Cortex of kidney (tissue), 1 donor: ENCODE measurements at places on chromosomes 2 and 18.

DNA sequence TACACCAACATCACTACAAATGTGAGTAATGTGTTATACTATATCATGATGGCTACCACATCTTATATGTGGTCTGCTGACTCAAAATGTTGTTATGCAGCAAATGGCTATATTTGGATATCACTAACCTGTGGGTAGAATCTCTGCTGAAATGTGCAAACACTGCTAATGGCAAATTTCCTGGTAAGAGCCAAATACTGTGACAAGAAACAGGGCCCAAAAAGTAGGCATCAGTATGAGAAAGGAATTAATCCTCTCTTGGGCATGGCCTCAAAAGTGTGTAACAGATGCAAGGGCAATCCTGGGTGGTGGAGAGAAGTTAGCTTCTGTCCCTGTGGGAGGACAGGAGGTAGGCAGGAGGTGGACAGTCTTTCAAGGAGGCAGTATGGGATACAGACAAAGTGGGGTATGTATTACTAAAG, 13.3 kb downstream of the ATF2 start:
- DNase-seq: no peak

GRCh38 chr2:146987996-146988395, 856.8 kb upstream of the ACVR2A start:
- DNase-seq: no peak

GRCh38 chr2:205902900-205903237, 183.1 kb downstream of the INO80D start:
- DNase-seq: no peak

GRCh38 chr18:28735731-28736130, 558.8 kb upstream of the CDH2 start:
- no peak for DNase-seq

DNA sequence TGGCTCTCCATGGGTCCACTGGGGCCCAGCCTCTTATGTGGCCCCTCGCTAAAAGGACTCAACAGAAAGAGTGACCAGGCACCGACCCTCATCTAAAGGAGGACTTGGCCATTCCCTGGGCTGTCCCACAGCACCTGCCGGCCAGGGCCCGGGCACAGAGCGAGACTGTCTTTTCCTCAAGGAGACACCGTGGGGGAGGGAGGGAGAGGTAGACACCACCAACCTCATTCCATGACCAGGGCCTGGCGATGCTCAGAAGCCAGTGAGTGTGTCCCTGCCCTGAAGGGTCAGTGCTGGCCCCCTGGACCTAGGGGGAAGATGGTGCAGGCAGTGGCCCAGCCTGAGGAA, 39.8 kb upstream of the ALPP start:
- DNase-seq: no peak

GRCh38 chr2:37654932-37655841, 16.3 kb downstream of the CDC42EP3 start:
- DNase-seq: no peak

DNA sequence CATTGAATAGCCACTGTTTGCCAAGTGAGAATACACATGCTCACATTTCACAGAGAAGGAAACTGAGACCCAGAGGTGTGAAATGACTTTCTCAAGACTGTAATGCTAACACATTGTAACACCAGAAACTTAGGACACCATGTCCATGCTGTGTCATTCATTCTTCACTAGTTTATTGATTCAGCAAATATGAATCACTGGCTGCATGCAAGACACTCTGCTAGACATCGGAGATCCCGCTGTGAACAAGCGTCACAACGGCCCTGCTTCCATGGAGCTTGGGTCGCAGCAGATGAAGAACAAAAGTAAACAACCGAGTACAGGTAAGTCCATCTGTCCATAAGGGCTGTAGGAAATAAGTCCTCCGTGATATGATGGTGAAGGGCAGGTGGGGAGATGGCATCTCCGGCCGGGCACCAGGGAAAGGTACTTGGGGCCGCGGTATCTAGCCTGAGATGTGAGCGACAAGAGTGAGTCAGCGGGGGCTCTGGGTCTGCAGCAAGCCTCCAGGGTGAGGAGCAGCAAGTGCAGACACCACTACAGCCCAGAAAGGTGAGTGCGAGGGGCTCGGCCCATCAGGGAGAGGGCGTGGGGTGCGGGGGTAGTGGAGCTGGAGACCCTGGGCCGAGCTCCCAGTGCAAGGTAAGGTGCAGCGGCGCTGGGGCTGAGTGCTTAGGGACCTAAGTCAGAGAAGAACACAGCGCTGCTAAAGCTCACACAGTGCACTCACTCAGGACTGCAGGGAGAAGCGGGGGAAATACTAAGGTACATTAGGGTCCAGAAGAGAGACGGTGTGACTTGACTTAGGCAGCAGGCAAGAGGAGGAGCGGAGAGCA, 391.2 kb downstream of the FBXO15 start:
- no peak for DNase-seq

DNA sequence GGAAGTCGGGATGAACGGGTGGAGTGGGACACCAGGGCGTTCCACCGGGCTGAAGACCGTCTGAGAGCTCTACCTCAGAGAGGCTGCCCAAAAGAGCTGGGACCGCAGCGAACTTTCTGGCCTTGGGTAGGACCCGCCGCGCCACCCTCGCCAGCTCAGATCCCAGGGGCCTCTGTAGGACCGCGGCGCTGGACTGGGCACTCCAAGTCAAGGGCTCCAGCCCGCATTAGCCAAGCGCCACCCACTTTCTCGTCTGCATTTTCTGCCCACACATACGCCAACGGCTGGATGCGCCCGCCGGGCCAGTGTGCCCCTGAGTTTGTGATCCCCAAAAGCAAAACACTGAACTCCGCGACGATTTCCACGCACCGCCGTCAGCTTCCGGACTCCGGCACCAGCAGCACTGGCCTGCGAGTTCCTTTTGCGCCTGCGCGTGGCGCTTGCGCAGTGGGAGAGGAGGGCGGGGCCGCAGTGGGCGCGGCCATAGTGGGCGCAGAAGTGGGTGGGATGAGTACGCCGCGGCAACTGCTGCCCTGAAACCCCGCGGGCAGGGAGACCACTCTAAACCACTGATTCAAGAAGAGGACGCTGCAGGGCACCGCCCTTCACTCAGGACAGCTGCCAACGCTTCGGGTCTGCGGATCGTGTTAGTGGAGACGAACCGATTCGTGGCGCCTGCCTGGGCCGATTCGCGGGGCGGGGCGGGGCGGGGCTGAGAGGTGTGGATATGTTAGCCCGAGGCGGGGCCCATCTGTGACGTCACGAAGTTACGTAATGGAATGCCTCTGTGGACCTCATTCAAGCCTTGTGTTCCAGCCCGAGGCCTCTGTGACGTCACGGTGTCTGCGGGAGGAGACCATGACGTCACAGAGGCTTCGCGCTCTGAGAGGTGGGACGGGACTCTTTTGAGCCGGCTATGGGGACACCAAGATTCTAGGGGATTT, 10.5 kb downstream of the OSR1 start:
- DNase-seq: peak; percentile 48
